Esophagus squamous epithelium (tissue), 5 donors: ENCODE measurements at places on chromosomes 5 and 9. TPM values are rescaled to one million over a fixed set of nuclear protein-coding genes. Genes with fewer than 3 reads are reported as not detected.

GRCh38 chr9:78572266-78572665 is 275.3 kb downstream of the PSAT1 start:
- no peak for DNase-seq

Gene RFX3
- total RNA-seq: 3.4 TPM

- no peak for DNase-seq
Measured at GRCh38 chr5:144017631-144018030, 152.8 kb downstream of the YIPF5 start.

GRCh38 chr9:94076557-94076956 is 7.7 kb upstream of the PTPDC1 start:
- no peak for DNase-seq

- no peak for DNase-seq
Measured at GRCh38 chr5:43336159-43336558, 22.9 kb upstream of the HMGCS1 start.

GRCh38 chr5:96350678-96351077 is 82.4 kb downstream of the PCSK1 start:
- DNase-seq: no peak

DNA sequence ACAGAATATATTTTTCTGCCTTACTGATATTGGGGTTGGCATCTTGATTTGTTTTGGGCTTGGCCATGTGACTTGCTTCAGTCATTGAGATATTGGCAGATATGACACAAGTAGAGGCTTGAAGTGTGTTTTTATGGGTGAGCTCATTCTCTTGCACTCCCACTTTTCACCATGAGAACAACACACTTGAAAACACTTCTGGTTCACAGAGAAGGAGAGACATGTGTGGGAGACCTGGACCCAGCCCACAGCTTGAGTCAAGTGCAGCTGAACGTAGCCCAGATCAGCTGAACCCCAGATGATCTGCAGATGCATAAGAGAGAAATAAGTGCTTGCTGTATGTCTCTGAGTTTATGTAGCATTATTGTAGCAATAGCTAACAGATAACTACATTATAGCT is 155.4 kb downstream of the SEMA6A start:
- no peak for DNase-seq

Gene SLC45A2
- 0.19 TPM for total RNA-seq

DNA sequence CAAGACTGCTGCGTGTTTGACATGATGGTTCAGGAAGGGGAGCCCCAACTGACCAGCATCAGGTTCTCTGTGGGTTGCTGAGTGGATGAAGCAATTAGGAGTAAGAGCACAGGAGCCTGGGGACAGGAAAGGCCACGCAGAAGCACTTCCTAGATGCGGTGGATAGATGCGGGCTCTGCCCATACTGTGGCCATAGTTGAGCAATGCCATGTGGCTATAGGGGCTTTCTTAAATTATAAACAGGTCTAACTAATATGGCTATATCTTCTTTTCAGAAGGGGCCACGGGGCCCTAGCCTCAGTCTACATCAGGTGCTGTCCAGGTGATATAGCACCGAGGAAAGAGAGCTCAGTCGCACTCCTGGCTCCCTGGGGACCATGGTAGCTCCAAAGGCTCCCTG is 198.6 kb downstream of the GADD45G start:
- DNase-seq: no peak

DNA sequence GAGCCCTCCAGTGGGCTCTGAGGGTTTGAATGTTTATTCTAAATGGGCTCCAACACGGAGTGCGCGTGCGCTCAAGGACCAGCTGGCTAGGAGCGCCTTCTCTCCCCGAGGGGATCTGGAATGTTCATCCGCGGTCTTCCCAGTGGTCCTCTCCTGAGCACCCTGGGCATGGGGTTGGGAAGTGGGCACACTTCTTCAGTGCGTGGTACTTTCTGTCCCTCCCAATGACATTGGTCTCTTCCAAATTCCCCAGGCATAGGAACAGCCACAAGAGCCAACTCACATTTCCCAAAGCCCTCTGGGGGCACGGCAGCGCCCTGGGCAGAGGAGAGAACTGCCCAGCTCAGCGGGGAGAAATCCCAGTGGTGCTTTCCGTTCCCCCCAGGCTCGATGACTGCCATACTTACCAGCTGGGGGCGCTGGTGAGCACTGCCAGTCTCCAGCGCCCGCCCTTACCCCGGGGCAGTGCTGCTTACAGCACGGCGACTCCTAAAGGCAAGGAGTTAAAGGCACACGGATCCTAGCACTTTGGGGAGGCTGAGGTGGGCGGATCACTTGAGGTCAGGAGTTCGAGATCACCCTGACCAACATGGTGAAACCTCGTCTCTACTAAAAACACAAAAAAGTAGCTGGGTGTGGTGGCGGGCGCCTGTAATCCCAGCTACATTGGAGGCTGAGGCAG is 29.9 kb upstream of the OBP2B start:
- no peak for DNase-seq

Gene SPEF2
- 2.2 TPM for total RNA-seq

GRCh38 chr9:7570107-7570720 is 229.4 kb downstream of the DMAC1 start:
- DNase-seq: no peak

DNA sequence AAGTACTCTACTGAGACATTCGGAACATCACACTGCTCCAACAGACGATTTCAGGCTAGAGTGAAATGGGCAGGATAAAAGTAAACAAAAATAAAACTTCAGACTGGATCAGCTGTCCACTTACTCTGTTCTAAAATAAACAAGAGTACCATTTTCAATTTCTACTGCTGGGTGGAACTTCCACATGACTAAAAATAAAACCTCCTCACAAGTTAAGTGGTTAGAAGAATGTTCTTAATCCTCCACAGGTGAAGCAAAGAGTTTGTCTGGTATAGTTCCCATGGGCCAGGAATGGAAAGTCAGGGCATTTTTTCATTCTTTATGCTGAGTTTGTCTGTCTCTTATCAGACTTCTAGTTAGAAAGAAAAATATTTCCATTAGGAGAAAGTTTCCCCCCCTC is 15.7 kb downstream of the NUDT12 start:
- DNase-seq: no peak

Gene PAPPA
- total RNA-seq: 9.1 TPM

DNA sequence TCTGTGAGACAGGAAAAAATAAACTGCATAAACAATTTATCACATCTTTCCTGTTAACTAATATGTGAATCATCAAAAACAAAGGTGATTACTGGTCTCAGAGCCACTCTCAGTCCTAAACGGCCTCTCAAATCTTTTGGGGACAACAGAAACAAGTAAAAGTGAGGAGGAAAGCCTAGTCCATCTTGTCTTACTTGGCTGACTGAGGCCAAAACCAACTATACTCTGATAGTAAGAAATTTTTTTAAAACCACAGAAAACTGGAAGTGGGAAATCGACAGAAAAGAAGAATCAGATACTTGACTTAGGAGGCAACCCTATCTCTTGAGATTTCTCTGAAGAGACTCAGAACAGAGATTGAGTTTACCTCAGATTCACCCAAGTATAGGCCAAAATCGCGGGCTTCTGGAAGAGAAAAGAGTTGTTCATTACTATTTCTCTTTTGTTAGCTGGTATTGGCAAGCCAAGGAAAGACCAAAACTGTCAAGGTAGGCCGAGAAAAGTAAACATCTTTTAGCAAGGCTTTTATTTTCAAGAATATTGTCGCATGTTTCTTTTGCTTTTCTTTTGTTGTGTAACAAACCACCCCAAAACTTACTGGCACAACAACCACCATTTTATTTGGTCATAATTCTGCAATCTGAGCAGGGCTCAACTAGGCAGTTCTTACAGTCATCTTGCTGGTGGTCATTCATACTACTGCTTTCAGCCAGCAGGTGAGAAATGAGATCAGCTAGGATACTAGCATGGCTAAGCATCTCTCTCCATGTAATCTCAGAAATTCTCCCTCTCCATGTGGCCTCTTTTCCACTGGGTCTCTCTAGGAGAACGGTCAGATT is 46.1 kb downstream of the RFX3 start:
- DNase-seq: no peak

DNA sequence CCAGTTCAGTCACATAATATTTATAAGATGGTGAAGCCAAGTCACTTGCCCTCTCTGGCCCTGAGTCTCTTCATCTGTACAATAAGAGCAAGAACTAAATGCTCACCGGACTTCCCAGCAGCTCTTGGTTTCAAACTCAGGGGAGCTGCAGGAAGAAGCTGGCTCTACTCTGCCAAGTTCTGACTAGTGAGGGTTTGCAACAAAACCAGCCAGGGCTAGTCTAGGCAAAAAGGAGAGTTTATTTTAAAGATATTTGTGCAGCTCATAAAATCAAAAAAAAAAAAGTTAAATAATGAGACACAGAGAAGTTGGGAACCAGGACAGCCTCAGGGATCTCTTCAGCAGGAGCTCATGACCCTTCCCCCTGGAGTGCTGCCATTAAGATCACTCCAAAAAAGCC is 107.3 kb downstream of the DOCK2 start:
- DNase-seq: no peak

GRCh38 chr5:179607160-179607931 is 16.1 kb downstream of the HNRNPH1 start:
- DNase-seq: no peak

- no peak for DNase-seq
Measured at GRCh38 chr5:173718469-173718868, 102.0 kb upstream of the BOD1 start.

Gene CDH9
- total RNA-seq: not detected
